ENCODE measurements at places on chromosomes 1 and 21.

GRCh38 chr1:91603409-91603808, 102.8 kb downstream of the CDC7 start:
- DNase-seq = no peak

DNA sequence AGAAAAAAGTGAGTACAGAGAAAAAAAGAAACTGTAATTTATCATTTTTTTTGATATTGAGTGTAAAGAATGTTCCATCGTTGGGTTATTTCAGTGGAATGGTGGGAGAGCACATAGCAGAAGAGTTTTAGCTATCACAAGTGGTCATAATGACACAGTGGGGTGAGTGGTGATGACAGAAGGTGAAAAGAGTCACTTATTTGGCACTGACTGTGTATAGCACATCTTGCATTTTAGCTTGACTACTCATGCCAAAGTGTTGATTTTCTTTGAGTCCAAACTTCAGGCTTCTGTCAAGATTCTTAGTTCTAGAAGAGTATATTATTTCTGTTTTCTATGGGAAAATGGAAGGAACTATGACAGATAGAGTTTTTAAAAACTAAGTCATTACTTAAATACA, 261.2 kb downstream of the GRIK1 start:
- no peak for DNase-seq

DNA sequence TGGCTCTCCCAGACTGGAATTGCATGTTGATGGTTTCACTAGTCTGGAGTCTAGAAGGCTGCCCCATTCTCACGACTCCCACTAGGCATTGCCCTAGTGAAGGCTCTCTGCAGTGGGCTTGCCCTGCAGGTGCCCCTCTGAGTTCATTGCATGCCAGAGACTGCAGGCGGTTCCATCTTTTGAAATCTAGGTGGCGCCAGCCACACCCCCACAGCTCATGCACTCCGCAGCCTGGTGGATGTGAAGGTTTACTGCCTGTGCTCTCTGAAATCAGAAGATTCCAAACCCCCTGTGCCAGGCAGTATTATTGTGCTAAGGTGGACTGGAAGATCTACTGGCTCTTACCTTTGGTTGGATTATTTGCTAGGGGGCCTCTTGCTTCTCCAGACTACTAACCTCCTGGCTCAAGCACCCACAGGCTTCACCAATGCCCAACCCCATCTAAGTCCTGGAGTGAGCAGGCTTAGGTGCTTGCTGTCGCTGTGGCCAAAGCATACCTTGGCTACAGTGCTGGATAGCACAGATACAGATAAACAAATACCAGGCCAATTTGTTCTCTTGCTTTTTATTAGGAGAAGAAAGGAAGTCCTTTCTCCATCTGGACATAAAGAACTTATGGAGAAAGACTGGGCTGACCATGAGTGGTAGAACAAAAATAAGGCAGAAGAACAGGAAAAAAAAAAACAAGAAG, 83.5 kb upstream of the SIM2 start:
- DNase-seq = no peak

DNA sequence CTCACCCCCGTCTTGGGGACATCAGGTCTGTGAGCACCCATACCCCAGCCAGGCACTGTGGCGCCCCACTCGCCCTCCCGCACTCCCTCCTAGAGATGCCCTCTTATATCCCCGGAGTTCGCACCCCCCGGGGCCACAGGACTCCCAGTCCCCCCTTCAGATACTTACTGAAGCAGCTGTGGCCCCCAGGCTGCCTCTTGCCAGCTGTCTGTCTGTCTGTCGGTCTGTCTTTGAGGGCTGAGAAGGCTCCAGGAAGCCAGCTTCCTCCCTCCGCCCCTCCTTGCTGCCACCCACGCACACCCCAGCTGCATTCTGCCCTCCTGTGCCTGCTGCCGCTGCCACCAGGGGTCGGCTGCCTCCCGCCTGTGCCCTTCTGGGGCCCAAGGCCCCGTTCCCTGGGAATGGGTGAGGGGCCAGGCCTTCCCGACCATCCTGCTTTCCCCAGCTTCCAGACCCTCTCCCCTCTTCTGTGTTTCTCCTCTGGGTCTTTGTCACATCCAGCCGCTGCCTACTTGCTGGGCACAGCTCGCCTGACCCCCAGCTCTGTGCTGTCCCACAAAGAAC, at the start of gene PTPN7:
Gene PTPN7, minus strand, starts transcription at position 226 of the 564 bp plus-strand sequence. CDS start 1,200 bp downstream, outside the sequence.
- DNase-seq = peak; percentile 80

DNA sequence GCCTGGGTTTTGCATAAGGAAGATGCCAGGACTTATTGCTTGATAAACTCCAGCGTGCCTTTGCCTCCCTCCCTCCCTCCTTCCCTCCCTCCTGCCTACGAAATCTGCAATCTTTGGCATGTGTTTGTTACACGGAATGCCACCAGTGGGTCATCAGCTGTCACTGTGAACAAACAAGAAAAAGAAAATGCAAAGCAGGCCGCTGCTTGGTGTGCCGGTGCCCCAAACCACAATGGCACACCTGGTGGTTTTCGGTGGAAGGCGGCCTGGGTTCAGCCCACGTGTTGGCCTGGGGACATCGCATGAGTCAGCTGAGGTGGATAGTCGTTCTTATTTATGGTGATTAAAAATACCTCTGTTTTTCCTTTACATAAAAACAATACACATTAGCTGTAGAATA, 16.3 kb upstream of the IFNLR1 start:
- DNase-seq = no peak

DNA sequence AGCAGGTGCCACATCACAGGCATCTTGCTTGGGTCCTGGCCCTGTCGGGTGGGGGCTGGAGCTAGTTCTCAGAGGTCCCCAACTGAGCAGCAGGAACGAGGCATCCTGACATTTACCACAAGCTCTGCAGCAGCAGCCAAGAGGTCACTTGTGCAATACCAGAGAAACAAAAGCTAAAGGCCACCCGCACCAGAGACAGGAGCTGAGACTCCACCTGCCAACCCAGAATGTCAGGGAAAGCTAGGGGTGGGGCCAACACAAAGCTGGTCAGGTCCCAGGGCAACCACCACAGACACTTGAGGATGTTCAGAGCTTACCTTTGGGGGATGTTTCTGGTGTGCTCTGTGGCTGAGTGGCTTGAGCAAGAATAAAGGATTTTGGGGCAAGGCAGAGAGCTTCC, 13.6 kb upstream of the SYT6 start:
- no peak for DNase-seq

- DNase-seq = no peak
These were observed 12.5 kb downstream of the PIP5K1A start for GRCh38 chr1:151210830-151211229.

DNA sequence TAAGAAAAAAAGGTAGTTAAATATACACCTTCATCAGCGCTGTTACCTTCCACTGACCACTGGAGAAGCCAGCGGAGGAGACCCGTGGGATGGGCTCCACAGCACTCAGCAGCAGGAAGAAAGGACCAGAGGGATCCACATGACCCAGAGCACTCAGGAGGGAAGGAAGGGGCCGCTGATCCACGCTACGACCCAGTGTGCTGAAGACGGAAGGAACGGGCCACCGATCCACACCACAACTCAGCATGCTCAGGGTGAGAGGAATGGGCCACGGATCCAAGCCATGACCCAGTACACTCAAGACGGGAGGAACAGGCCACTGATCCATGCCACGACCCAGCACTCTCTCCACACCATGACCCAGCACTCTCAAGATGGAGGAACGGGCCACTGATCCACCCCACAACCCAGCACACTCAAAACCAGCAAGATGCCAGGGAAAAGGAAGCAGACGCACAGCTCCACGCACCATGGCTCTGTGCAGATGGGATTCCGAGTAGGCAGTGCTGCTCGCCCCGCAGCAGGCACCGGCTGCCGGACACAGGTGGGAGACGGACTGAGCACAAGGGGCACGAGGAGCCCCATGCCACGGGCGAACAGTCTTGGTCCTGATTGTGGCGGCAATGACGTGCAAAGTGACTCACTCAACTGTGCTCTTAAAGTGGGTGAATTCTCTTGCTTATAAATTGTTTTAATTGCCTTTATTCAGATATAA, 8.7 kb downstream of the WRAP73 start:
- DNase-seq = no peak

- DNase-seq = no peak
These were observed 24.4 kb upstream of the NDC1 start for GRCh38 chr1:53862507-53862906.

- no peak for DNase-seq
These were observed 2.3 kb downstream of the FGR start for GRCh38 chr1:27632387-27633297.

DNA sequence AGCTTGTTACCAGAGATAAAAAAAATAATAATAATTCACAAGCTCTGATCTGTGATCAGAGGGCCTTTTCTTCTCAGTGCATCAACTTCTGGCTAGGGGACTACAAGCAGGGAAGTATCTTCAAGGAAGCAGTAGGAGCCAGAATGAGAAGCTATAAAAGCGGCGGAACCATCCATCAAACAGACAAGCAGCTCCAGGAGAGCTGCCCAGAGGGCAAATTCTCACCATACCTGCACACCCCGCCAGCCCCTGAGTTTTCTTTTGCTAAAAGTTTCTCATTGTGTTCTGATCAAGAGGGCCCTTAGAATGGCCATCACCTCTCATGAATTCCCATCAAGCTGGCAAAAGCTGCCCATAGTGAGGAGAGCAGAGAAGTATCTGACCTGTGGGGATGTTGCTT, 99.4 kb downstream of the SMYD2 start:
- no peak for DNase-seq

- DNase-seq = no peak
These were observed 88.8 kb upstream of the GPR52 start for GRCh38 chr1:174358786-174359453.

DNA sequence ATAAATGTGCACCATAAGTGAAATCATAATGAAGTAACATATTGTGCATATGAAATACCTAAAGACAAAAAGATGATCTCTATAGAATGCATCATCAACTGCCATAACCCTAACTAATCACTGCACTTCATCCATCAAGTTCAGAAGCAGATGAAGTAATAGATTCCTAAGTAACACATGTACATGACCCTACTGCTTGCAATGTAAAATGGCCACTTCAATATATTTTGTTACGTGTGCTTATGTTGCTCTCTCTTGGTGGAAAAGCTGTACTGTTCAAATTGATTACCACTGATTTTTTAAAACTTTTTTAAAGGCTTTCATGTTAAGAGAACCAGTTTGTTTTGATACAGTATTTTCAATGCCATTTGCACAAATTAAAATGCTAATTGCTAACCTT, 141.8 kb downstream of the TTLL7 start:
- no peak for DNase-seq

GRCh38 chr1:58784758-58785441, 1.1 kb upstream of the JUN start:
- DNase-seq = peak; percentile 58

GRCh38 chr1:201084295-201084694, 27.9 kb downstream of the CACNA1S start:
- DNase-seq = no peak

DNA sequence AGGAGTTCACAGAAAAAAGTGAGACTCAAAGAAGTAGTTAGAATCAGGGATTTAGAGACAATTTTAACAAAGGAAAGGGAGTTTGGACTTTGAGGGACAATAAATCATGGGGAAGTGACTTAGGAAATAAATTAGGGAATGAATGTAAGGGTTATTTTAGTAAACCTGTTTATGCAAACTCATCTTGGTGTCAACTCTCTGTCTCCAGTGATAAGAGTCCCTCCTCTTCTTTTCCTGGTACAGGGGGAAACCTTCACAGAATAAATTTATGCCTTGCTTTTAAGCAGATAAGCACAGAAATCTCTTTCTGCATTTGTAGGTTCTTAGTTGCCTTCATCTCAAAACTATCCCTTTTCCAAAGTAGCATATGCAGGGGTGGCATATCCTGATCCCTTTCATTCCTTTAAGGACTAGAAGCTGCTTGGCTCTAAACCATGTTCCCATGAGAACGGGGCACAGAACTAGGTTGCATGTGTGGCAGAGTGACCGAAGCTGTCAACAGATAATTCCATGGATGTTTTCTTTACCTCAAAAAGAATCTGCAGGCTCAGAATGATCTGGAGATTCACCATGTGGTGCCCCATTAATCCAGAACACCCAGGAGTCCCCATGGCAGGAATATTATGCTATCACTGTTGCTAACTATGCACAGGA, 155.4 kb downstream of the ZNF648 start:
- no peak for DNase-seq

GRCh38 chr1:117596023-117596720, 9.7 kb upstream of the TENT5C start:
- DNase-seq = no peak

- no peak for DNase-seq
These were observed 69.9 kb upstream of the IGSF21 start for GRCh38 chr1:18037651-18038050.

DNA sequence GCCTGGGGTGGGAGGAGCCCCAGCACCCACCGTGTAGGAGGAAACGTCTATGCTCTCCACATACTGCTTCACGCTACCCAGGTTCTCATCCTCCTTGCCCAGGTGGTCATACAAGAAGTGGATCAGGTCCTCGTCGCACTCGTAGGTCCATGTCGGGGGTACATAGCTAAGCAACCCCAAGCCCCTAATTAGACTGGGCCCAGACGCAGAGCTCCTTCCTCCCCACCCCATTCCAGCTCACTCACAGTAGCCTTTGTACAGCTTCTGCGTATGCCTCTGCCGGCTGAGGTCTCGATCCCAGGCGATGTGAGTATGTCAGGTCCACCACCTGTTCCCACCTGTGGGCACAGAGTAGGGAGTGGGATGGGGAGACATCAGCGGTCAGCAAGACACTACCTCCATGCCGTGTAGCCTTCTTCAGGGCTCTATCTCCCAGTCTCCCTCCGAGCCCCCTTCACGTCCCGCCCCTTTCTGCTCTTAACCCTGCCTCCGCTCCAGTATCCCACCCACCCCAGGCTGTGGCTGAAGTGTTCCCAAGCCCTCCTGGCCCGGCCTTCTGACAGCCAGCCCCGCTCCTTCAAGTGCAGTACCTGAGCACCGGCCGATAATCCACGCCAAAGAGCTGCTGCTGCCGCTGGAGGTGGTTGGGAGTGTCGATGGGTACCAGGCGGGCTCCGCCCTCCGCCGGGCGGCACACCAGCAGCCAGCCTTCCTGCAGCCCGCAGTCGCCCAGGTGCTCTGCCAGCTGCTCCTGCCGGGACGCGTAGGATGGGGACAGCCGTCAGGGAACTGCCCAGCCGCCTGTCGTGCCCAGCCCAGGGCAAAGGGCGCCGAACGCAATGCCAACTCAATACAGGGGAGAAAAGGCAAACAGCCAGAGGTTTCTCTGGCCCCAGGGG, 919 bp downstream of the HECTD3 start:
- DNase-seq = no peak

- no peak for DNase-seq
These were observed 60.9 kb downstream of the TBX19 start for GRCh38 chr1:168341483-168341975.

- DNase-seq = no peak
These were observed 56.4 kb upstream of the RGS7 start for GRCh38 chr1:241413386-241413785.

Measured in stimulated activated CD4-positive, alpha-beta T cell treated with anti-CD3 and anti-CD28 coated beads, Interleukin-1b, Interleukin-23, amount 100 ng/mL, for 1 hour (primary cell).